Activated CD8-positive, alpha-beta memory T cell treated with anti-CD3 and anti-CD28 coated beads for 4 hours (primary cell): ENCODE measurements at places on chromosomes 5 and 9.

DNA sequence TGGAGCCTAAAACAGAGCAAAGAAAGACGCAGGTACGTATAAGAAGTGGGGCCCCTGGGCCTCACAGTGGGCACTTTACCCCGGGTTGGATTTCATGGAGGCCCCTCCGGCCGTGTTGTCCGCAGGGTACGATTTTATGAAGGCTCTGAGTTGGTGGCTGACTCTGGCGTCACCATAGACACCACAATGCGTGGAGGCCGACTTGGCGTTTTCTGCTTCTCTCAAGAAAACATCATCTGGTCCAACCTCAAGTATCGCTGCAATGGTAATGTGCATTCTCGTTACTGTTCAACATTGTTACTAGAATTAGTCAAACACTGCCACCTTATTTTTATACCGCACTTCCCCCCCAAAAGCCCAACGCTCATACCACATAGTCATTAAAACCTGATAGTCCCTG is 47.1 kb downstream of the THBS4 start:
- DNase-seq, result no peak

GRCh38 chr5:162274679-162275078 is 207.1 kb downstream of the GABRG2 start:
- DNase-seq, result no peak

GRCh38 chr9:20742833-20743232 is 58.8 kb downstream of the FOCAD start:
- DNase-seq, result no peak

- no peak for DNase-seq
These were observed 79.4 kb downstream of the AUH start for GRCh38 chr9:91282292-91282691.

GRCh38 chr5:65120371-65120967 is 351.7 kb downstream of the CWC27 start:
- no peak for DNase-seq

GRCh38 chr9:104025104-104025503 is 69.0 kb upstream of the SMC2 start:
- no peak for DNase-seq

- no peak for DNase-seq
These were observed 134.9 kb upstream of the FBXL7 start for GRCh38 chr5:15365070-15365469.

GRCh38 chr5:206406-206805 is 11.5 kb downstream of the CCDC127 start:
- DNase-seq, result no peak

GRCh38 chr5:128036950-128037349 is 46.6 kb upstream of the SLC12A2 start:
- no peak for DNase-seq

GRCh38 chr9:13648676-13649075 is 369.2 kb upstream of the MPDZ start:
- DNase-seq, result no peak

DNA sequence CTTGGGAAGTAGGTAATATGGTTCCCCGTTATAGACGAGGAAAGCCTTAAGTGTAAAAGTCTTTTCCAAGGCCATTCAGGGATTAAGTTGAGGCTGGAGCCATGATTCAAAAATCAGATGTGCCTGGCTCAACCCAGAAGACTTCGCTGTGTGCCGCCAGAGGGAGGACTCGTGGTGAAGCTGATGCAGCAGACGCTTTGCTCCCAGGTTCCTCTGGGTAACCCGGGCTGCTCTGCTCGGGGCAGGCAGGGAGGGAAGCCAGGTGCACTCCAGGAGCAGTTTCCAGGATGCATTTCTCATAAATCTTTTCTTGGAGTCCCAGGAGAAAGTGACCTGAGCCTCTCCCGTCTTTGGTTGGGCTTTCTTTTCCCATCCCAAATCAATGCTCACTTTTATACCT is 62.9 kb upstream of the ICE1 start:
- no peak for DNase-seq

DNA sequence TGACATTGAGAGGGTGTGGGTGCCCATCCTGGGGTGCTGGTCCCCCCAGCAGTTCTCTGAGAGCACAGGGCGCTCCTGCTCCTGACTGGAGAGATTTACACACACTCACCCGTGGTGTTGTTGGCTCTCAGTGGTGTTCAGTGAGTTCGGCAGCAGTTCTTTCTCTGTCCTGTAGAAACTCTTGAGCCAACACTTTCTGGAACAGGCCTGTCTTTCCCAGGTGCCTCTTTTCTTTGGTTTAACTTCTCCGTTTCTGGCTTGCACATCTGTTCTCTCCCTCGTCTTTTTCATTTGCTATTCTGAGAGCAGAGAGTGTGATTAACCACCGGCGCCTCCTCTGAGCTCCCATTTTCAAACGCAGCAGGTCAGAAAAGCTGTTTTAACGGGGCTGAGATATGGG is 284.5 kb downstream of the IRX2 start:
- no peak for DNase-seq

DNA sequence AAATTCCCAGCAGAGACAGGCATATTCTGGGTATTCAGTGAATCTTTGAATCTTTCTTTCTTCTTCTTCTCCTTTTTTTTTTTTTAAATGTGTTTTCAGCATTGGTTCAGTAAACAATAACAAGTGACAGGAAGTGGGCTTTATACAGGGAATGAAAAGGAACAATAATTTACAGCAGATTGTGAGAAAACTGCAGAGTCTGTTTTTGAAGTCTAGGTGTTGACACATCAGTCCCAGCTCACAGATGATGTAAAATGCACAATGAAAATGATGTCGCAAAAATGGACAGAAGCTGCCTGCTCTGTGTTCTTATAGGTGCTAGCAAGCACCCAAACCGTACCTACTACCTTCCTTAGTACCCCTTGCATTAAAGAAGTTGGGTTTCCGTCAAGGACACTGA is 38.8 kb downstream of the TNC start:
- DNase-seq, result no peak

- DNase-seq, result no peak
These were observed 31.5 kb downstream of the HRH2 start for GRCh38 chr5:175689147-175689991.

DNA sequence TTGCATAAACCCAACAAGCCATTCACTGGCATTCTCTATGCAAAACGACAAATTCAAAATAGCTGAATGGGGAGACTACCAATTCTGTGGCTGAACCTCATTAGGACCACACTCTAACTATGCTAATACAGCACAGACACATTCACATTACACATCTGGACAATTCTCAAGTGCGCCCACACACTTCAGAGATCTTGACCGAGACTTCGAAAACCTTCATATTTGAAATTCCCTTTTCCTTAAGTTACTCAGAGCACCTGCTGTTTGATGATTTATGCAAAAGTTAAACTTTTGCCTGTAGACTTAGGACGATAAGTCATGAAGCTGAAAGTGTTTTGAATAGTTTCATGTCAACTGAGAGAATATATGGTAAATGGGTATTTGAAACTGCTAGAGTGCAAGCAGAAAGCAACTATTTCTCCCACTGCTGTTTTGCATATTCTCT is 111.9 kb downstream of the FBN2 start:
- DNase-seq, result no peak

- DNase-seq, result no peak
These were observed 145.7 kb downstream of the EBF1 start for GRCh38 chr5:158953929-158954534.

DNA sequence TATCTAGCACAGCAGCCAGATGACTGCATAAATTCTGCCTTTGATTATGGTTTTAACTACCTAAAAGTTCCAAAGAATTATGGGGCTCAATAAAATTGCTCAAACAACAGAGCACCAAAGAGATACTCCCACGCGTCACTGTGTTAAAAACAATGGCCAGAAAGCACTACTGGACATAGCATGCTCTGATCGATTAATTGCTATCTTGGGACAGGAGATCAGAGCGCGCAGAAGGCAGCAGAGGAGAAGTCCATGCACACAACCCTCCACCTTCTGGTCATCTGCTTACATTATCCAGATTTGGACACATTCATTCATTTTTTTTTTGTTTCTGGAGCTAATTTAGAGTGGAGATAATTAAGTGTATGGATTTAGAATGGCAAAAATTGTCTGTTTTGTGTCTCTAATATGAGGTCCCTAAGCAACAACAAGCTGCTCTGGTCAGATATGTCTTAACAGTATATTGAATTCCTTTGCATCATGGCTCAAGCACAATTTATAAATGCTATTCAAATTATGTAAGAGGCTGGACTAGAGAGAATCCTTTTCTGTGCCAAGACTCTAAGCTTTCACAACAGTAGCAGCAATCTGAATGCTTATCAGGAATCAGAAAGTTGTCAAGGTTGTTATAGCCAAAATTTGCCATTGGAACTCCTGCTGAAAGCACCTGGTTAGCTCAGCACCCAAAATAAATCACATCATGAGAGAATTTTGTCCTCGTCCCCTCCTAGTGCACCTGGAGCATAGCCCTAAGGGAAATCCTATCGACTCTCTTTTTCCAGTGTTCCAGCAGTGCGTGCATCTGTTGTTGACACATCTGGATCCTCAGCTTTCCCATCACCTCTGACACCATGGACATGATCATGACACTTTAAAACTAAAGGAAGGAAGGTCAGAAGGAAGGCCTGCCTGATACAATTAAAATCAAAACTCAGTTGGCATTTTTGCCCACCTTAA is 98.6 kb upstream of the HMHB1 start:
- no peak for DNase-seq

DNA sequence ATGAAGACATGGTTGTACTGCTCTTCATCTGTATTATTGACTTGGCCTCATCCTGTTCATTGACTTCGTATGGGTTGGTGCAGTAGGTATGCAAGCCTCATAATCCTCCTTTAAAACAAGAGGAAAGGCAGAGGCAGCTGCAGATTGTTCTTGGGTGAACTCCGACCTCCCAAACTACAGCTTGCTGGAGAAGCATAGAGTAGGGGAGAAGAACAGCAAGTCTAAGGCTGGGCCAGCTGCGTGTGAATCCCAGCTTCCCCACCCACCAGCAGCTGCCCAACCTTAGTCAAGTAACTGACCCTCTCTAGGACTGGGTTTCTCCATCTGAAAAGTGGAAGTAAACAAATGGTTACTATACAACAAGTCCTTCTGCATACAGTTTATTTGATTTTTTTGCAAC is 114.5 kb upstream of the WWC1 start:
- no peak for DNase-seq

GRCh38 chr5:13536933-13537332 is 407.6 kb downstream of the DNAH5 start:
- no peak for DNase-seq

DNA sequence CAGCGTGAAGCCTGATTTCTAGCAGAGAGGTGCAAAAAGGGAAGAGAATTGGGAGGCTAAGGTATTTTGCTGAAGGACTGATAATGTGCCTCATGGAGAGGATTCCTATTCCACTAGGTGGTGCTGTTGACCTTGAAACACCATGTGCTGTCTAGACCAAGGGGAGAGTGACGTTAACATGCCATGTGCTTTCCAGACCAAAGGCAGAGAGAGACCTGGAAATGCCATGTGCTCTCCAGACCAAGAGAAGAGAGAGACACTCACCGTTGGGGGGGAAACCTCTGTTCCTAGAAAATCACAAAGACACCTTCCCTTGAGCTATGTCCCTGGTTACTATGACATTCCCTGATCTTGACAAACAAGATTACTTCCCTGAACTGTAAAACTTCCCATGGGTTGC is 286.0 kb upstream of the TUSC1 start:
- DNase-seq, result no peak

- no peak for DNase-seq
These were observed 175.8 kb upstream of the KLF9 start for GRCh38 chr9:70590315-70590677.

DNA sequence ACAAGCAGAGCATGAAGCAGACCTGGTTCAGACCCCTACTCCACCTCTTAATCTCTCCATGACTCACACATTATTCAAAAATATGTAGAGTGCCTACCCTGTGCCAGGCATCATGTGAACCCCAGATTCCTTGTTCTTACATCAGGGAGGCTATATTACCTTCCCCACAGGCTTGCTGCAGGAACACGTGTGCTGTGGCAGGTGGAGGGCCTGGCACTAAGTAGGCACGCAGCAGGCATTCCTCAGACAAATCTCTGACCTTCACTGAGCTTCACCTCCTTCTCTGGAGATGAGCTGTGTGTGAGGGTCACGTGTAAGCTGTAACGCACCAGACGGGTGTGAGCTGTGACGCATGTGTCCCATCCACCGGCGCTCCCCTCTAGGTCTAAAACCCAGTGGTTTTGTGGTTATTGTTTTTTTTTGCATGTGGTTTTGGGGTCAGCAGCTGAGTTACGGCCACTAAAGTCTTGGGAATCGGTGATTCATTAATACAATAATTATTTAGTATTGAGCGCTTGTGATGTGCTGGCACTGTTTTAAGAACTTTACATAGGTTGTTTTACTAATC is 30.3 kb downstream of the ANGPTL2 start:
- DNase-seq, result no peak

- DNase-seq, result no peak
These were observed 378 bp downstream of the DROSHA start for GRCh38 chr5:31531543-31531887.

- no peak for DNase-seq
These were observed 133.7 kb upstream of the CCNG1 start for GRCh38 chr5:163303718-163304117.

DNA sequence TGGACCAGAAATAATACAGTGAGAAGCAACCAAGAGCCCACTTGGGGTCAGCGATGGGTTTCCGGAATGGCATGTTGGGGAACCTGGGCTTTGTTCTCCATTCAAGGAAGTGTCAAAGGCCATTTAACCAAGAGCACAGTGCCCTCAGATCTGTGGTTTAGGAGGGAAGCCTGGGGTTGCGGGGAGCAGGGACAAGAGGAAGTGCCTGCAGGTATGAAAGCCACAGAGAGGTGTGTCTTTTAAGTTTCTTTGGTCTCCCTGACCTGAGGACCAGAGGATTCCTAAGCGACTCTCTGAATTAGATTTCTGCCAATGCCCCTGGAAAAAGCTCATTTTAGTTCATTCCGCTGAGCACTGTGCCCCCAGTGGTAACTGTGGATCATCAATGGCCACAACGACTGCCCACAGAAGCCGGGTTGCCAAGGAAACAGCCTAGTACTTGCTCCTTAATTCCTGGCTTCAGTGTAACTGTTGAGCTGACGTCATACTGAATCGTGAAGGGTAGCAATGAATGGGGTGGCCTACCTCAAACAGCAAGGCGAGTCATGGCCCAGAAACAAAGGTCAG is 107.3 kb upstream of the SPIN1 start:
- DNase-seq, result no peak

DNA sequence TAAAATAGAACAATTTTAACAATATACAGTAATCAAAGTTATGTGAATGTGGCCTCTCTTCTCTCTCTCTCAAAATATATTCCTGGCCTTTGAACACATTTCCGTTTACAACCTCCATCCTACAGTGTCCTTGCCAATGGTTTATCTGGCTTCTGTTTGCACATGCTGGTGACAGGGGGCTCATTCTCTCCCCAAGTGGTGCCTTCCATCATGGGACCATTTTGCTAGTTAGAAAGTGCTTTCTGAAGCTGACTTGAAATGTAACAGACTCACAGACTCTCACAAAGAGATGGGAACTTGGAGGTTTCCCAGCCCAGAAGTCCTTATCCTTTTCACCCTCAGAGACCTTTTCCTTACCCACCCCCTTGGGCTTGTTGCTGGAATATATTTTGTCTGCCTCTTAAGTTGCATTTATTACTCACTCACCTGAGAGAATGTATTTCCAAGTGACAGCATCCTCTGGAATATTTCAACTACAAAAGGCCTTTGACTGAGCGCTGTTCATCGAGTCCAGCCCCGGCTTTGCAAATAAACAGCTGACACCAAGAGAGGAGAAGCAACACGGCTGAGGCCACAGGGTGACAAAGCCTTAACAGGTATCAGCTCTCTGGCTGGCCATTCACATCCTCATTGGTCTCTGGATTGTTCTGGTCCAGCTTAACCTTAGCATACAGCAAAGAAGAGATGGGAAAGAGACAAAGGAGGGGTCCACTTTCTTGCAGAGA is 17.5 kb upstream of the ALDH1B1 start:
- no peak for DNase-seq
